Trophoblast cell (in vitro differentiated cells and primary cell): ENCODE measurements at places on chromosomes 4 and X.
A peak's percentile ranks its signal among the peaks of the same experiment; 100 is the strongest.

GRCh38 chr4:3676196-3676595 lies 90.0 kb upstream of the ADRA2C start:
- no peak for DNase-seq

GRCh38 chr4:102139932-102140331 lies 205.3 kb downstream of the SLC39A8 start:
- DNase-seq: no peak

DNA sequence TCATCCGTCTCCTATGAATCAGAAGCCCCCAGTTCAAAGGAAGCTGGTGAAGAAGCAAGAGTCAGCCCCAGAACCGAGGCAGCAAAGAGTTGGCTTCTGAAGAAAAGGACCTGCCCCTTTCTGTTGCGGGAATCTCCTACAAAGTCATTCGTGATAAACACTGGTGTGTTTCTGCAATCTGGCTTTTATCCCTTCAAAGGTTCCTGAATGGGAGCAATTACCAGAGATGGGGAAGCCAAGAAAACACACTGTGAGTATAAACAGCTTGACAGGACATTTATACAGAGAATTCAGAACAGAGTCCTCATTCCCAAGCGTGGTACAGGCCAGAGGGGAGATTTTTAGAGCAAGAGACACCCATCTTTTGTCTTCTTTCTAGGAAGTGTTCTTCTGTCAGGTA lies 226.8 kb upstream of the LNX1 start:
- no peak for DNase-seq

DNA sequence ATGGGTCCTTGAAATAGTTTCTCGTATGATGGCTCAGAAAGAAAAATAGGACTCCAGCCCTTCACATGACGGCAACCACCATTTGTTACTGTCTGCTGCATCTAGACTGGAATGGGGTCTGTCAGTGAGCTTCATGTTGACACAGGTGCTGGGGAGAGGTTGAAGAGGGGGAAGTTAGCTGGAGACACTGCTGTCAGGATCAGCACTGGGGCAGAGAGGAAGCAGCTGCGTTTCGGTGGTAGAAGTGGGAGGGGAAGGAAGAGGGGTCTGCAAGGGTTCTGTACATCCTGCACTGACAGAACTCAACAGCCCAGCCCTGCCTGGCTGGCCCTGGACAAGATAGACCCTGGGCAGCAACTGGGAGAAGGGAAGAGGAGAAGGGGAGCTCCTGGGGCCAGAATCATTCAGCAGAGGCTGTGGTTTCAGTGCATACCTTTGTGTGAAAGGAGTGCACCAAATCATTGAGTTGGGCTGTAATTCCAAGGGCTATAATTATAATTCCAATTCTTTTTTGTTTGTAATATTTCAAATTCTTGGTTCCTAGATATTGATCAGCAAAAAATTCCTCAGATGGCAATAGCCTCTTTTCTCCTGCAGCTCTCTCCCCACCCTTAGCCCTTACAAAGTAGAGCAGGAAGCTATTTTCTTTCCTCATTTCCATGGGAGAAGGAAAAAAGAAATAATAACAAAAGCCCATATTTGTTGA lies 119.4 kb upstream of the C1GALT1C1 start:
- peak; percentile 73 for DNase-seq

DNA sequence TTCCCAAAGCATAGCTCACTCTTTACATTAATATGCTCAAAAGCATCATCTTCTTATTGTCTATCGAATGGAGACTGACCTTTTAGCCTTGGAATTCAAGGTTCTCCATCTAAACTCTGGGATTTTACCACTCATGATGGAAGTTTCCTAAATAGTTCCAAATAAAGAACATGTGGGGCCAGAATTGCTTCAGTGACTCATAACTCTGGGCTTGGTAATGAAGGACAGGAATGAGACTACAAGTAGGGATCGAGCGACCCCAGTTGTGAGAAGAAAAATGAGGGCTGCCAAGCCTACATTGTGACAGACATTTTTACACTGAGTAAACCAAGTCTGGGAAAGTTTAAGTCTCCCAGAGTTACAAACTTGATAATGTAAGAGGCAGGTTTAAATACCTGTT lies 269.9 kb downstream of the CBLL2 start:
- DNase-seq: no peak

DNA sequence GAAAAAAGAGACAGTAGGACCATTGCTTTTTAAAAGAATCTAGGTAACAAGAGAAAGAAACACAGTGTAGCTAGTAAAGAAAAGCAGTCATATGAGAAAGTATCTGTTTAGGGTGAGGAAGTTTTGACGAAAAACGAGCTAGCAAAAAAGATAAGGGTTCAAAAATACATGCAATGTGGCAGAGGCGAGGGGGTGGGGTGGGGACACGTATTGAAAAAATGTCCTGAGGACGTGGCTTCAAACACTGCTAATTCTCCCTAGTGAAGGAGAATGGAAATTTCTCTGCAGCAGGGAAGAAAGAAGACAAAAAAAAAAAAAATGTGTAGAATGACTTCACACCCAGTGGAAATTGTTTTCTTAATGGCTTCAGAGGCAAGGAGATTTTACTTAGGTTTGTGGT lies 856.4 kb upstream of the INTU start:
- DNase-seq: no peak

- DNase-seq: no peak
Measured at GRCh38 chr4:166991006-166991561, 243.2 kb downstream of the SPOCK3 start.

- DNase-seq: no peak
Measured at GRCh38 chr4:27716693-27717430, 856.2 kb downstream of the STIM2 start.

GRCh38 chrX:39759526-39760224 lies 338.1 kb downstream of the BCOR start:
- DNase-seq: peak; percentile 64

- DNase-seq: no peak
Measured at GRCh38 chrX:119648421-119648775, 42.2 kb upstream of the NKRF start.

GRCh38 chr4:6834867-6835266 lies 52.3 kb downstream of the KIAA0232 start:
- peak; percentile 62 for DNase-seq
